Activated CD4-positive, alpha-beta T cell treated with anti-CD3 and anti-CD28 coated beads for 24 hours (primary cell): ENCODE measurements at places on chromosomes 6 and 20.

- no peak for DNase-seq
Observed at GRCh38 chr20:6818033-6818808, 50.7 kb downstream of the BMP2 start.

GRCh38 chr6:63565727-63566596, 6.3 kb upstream of the LOC128125822 start:
- DNase-seq, result no peak

GRCh38 chr6:40485795-40486194, 101.4 kb downstream of the LRFN2 start:
- no peak for DNase-seq

DNA sequence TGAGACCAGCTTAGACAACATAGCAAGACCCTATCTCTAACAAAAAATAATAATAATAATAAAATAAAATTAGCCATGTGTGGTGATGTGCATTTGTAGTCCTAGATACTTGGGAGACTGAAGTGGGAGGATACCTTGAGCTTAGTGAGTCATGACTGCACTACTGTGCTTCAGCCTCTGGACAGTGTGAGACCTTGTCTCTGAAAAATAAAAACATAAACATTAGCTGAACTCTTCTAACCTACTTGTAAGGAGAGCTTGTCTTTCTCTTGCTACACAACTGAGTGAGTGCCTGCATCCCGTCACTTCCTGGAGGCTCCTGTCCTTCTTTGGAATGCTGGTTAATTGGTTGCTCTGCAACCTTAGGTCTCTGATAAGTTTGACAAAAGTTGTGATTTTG, 5.1 kb upstream of the DBNDD2 start:
- no peak for DNase-seq

DNA sequence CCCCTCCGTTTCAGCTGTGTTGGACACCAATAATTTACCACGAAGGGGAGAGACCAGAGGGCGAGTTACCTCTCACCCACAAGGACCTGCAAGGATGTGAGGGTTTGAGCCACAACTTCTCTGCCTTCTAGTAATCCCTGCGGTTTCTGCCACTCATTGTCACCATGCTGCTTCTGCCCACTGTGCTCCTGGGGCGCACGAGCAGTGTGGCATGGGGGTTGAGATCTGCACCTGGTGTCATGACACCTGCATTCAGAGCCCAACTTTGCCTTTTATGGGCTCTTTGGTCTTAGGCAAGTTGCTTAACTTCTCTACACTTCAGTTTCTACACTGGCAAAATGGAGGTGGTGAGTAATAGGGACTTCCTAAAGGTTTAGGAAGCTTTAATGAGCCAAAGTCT, 84.9 kb downstream of the SOBP start:
- DNase-seq, result no peak

GRCh38 chr6:3701631-3702030, 49.9 kb downstream of the PXDC1 start:
- no peak for DNase-seq

DNA sequence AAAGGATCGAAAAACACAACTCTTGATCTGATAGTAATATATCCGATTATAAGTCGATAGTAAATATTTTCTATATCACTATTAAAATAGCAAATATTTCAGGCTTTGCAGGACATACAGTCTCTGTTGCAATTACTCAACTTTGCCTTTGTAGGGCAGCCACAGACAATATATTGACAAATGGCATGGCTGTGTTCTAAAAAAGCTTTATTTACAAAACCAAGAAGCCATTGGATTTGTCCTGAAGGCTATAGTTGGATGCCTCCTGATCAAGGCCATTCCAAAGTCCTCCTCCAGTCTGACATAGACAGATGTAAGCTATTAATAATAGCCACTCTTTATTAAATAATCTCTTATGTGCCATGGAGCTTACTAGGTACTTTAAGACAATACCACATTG, 5.9 kb downstream of the OCSTAMP start:
- DNase-seq, result no peak

GRCh38 chr6:3739311-3739897, 12.1 kb downstream of the PXDC1 start:
- no peak for DNase-seq

- peak; percentile 63 for DNase-seq
Observed at GRCh38 chr20:51306521-51307358, 235.8 kb downstream of the NFATC2 start.

DNA sequence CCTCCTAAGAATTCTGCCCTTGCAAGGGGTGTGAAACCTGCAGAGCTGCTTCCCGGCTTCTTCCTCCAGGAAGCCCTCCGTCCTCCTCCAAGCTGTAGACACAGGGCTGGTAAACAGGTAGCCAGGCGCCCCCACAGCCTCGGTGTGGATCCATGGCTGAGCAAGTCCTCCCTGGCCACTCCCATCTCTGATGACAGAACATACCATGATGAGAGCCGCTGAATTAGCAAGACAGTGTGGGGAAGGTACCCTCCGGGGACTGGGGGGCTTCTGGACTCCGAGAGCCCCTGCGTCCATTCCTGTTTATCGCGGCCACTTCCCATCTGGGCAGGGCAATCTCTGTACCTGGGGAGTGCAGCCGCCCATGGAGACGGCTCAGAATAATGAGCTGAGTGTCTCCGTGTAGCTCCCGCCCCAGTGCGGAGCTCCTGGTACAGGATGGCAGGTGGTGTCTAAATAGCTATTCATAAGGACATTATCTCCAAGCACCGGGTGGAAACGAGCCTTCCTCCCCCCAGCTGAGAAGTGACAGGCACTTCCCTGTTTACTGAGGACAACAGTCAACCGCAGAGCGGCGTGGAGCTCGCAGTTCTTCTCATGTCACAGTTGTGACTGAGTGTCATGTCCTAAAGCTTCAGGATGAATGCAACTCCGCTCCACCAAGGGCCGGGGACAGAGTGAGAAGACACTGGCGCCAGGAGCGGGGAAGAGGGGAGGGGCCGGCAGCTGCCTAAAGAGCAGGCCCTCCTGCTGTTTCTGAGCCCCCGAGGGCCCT, 22.7 kb upstream of the NTSR1 start:
- DNase-seq, result no peak

- DNase-seq, result no peak
Observed at GRCh38 chr6:77322604-77323003, 140.7 kb downstream of the HTR1B start.

GRCh38 chr6:90175627-90176538, 120.8 kb downstream of the BACH2 start:
- DNase-seq, result peak; percentile 46

DNA sequence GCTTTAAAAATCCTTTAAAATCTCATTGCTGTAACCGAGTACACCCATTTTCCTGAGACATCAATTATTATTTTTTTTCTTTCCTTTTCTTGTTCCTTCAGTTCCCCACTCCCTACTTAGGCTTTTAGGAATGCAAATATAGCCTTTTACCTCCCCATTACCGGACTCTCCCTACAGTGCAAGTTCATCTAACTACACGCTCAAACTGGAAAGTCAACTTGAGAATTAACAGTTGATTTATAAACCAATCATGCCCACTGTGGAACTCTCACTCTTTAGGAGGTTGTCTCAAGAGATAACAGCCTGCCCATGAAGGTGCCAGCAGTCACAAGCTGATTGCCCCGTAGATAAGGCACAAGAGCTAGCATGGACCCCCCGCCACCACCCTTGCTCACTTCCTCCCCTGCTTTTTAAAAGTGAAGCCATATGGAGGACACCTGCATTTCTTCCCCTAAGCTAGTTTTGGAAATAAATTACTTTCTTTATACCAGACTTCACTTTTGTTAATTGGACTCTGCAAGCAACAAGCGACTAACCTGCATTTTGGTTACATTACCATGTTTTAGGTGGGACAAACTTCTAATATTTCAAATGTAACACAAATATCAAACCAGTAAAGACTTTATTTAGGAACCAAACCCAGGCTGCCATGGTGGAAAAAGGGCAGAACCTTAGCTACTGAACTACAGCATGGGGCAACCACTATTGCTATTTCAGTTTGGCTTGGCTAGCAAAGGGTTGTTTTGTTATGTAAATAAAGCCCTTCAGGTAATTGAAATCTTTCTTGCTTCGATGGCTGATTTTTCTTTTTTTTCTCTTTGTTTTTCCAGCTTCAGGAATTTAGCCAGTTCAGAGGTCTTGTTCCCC, 34.9 kb downstream of the UBD start:
- no peak for DNase-seq

DNA sequence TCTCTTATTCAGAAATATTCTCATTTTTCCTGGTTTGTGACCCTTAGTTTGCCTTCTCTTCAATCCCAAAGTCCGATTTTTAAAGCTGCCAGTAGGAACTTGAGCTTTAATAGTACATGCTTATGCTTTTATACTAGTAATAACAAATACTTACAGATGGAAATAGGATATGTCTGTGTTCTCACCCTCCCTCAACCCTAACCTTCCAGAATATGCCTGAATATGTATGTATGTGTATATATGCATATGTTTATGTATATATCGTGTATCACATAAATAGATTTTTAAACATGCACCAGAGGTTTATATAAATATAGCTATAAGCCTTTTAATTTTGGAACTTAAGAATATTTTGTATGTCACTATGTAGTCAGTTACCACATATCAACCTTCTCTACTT, 38.8 kb downstream of the CDYL start:
- no peak for DNase-seq

- DNase-seq, result no peak
Observed at GRCh38 chr20:17708675-17709360, 9.1 kb downstream of the BANF2 start.

GRCh38 chr6:34836451-34836850, 44.6 kb downstream of the BLTP3A start:
- DNase-seq, result no peak

DNA sequence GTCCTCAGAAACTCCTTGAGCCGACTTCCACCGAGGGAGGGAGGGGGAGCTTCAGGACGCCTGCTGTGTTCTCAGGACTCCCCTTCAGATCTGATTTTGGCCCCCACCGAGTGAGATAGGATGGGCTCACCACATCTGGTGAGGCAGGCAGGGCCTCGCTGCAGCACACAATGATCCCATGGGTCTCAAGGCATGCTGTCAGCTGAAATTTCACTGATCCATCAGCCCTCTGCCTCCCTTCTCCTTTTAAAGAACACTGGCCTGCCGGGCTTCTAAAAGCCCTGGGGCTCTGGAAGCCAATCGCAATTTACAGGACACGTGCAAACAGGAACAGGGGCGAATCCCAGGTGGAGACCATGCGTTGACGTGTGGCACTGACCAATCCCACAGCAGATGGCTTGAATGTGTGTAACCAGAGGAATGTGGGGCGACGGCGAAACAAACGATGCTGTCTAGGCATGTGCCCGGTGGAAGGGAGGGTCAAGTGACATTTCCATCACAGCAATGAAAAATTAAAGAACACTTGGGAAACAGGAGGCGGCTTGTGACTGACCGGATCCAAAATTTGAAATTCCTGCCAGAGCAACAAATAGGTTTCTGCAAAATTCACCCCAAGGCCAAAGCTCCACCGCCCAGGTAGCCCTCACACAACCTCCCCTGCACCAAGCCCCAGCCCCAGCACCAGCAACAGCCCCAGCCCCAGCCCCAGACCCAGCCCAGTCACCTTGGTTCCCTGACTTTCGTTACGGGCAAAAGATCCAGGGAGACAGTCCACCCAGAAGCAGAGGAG, 167.1 kb upstream of the ZNF337 start:
- DNase-seq, result no peak

DNA sequence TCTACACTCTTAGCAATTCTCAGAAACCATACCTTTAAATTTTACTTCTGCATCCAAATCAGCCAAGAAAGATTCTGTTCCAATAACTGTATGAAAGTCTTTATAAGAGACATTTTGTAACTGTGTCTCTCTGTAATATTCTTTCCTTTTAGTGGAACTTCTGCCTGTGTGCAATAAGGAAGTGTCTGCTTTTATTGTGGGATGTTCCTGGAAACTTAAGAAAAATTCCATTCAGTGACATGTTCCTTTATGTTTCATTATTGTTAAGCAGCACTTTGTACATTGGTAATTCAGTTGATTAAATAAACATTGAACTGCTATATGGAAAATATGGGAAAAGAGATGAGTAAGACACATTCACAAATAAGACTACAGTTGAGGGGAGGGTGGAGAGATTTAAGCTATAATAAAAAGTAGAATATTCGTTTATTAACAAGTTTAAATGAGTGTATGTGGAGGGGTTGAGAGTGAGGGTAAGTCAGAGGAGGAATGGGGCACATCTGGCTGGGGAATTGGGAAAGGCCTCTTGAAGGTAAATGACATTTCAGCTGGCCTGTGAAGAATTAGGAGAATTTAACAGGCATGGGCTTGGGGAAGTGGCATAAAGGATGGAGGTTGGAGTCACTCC, 11.9 kb downstream of the NUS1 start:
- no peak for DNase-seq

GRCh38 chr6:155319902-155320301, 5.6 kb upstream of the TFB1M start:
- DNase-seq, result no peak

DNA sequence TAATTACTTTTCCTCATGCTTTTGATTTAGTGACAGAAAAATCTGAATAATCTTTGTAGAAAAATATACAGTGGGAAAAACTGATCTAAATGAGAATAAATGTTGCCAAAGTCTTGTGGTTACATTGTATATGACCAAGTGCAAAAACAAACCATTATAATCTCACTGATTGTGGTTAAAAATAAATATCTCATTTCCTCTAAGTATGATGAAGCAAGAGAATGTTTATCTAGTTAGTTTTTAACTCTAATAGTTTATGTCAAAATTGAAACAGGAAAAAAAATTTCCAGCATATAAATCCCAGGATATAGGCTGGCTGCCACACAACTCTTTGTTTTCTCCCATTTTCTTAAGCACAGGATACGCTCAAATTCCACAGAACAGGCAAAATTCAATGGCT, 392.7 kb upstream of the ID4 start:
- no peak for DNase-seq

DNA sequence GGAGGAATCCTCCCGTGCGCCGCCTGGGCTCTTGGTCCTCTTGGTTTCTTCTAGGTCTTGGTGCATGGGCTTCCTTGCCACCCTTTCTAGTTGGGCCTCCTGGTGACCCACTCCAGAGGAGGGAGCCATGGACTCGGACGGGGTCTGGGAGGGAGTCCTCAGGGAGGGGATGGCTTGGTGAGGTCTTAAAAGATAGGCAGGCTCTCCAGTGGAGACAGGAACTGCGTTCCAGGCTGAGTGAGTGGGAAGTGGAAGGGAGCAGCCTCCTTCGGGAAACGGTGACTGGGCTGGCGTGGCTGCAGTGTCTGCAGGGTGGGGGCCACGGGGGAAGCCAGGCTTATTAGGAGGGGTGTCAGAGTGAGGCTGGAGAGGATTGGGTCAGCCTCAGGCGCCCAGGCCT, 152.8 kb downstream of the GRM4 start:
- DNase-seq, result no peak
